Stimulated activated CD8-positive, alpha-beta memory T cell treated with anti-CD3 and anti-CD28 coated beads, Interleukin-2, amount 100 ng/mL, for 1 hour (primary cell): ENCODE measurements at places on chromosomes 2 and 18.

GRCh38 chr18:11464129-11464528 lies 145.3 kb upstream of the SLC35G4 start:
- no peak for DNase-seq

DNA sequence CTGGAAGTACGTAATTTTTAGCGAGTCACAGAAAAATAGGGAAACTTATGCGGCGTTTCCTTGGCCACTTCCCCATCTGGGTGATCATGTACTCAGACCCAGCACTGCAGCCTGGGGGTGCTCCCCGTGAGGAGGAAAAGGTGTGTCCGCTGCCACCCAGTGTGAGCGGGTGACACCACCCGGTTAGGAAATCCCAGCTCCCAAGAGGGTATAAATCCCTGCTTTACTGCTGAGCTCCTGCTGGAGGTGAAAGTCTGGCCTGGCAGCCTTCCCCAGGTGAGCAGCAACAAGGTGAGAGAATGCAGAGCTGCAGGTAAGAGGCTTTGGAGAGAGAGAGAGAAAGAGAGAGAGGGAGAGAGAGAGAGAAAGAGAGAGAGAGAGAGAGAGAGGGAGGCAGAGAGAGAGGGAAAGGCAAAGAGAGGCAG lies at the start of gene IL1R2:
Gene IL1R2 (plus strand): TSS at position 240 of the 425 bp plus-strand sequence. CDS start 16,616 bp downstream, outside the sequence.
- no peak for DNase-seq

GRCh38 chr18:70499218-70499691 lies 210.4 kb downstream of the SOCS6 start:
- no peak for DNase-seq

GRCh38 chr18:33755931-33756560 lies 178.0 kb downstream of the ASXL3 start:
- no peak for DNase-seq

DNA sequence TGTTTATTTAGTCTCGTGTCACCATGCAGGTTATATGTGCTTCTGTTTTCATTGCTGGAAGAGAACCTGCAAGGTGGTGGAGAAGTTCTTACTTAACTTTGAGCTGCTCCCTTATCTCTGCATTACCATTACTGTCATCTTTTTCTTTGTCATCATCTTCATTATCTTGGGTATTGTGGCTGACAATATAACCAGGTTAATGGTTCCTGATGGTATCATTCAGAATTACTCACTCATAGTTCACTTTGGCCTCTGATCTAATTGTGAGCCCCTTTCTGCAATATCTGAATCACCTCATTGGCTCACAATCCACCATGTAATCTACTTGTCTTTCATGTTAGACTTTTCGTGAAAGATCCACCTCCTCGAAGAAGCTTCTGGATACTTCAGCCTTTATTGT lies 5.0 kb downstream of the CD28 start:
- DNase-seq = no peak

DNA sequence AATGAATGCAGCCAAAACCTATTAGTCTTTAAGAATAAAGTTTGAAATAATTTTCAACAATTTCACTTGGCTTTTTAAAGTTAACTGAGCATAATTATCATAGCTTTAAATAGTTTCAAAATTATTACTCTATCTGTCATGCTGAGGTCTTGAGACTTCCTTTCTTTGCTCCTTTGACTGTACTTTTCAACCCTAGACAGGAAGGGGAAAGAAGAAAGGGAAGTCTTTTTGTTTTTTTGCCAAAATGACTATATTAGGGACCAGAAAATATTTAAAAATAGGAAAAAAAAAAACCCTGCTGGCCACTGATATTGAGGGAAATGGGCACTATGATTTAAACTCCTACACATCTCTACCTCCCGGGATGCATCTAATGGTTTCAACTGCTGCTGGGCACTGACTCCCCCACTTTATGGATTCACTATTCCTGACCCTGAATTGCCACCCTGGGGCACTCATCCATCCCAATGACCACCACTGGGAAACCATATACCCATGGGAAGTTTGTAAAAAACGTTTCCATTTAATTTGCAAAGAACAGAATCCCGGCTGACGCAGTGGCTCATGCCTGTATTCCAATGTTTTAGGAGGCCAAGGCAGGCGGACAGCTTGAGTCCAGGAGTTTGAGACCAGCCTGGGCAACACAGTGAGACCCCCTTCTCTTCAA lies 50.5 kb downstream of the GAREM1 start:
- no peak for DNase-seq

DNA sequence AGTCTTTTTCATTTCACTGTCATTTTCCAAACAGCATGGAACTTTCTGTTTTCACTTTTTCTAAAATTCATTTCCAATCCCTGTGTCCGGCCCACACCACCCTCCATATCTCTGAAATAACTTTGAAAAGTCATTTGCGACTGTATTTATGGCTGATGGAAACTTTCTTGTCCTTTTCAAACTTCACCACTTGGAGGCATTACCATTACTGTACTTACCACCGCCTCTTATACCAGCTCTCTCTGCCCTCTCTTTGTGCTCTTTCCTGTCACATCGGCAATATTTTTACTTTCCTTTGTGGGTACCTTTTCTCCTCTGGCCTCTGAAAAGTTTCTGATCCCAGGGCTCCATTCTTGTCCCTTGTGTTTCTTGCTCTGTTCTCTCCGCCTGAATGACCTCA lies 39.5 kb upstream of the IL1RL1 start:
- DNase-seq = no peak

GRCh38 chr2:137772451-137772850 lies 191.8 kb upstream of the HNMT start:
- no peak for DNase-seq

GRCh38 chr2:180722551-180723239 lies 257.7 kb upstream of the UBE2E3 start:
- DNase-seq = no peak

GRCh38 chr2:33219850-33220275 lies 256.6 kb upstream of the RASGRP3 start:
- no peak for DNase-seq

DNA sequence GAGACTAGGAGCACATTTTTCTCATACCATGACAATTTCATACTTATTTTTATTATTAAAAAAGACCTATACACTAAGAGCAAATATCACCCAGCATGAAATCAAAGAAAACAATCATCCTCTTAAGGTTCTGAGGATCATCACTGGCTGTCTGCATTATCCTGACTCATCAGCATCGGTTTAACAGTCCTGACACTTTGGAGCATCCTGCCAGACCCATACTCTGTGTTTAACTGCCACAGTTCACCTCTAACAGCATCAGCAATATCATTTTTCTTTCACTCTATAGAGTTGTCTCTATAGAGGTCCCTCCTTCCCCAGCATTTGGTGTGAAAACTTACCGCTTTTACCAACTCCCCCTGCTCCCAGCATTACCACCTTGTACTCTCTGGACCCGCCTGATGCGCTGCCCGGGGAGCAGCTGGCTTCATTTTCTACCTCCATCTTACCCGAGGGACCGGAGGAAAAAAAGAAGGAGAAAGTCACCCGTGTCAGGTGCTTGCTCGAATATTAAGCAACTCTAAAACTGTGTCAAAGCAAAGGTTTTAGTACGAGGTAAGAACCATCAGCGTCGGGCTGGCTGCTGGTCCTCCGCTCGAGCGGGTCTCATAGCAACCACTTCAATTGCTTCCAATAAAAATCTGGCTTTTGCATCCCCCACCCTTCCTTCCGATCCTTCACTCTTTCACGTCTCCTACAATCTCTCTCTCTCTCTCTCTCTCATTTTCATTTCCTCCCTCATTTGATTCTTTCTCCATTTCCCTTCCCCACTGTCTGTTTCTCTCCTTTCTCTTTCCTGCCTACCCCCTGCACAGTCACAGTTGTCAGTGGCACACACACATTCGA lies at the start of gene RIT2:
Gene RIT2 (minus strand): TSS at position 610 of the 846 bp plus-strand sequence.
- no peak for DNase-seq

- DNase-seq = no peak
Measured at GRCh38 chr2:57497489-57498096, 549.0 kb upstream of the VRK2 start.

DNA sequence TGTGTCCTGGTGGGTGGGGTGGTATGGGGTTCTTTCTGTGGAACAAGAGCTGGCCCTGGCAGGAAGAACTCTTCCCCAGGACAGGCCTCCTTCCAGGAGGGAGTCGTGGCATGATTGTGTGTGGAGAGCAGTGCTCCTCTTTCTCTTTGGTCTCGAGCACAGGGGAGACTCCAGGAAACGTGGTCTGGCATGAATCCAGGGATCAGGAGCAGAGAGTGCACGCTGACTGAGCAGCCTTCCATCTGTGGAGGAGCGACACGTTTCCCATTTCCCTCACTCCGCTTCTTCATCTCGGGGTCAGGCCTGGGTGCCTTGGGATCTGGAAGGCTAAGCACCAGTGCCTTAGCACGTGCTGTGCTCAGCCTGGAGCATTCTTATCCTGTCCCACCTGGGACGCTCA lies 132.0 kb upstream of the HDAC4 start:
- DNase-seq = no peak
